ENCODE measurements at places on chromosomes 2 and 18. TPM values are rescaled to one million over a fixed set of nuclear protein-coding genes. Genes with fewer than 3 reads are reported as not detected.

DNA sequence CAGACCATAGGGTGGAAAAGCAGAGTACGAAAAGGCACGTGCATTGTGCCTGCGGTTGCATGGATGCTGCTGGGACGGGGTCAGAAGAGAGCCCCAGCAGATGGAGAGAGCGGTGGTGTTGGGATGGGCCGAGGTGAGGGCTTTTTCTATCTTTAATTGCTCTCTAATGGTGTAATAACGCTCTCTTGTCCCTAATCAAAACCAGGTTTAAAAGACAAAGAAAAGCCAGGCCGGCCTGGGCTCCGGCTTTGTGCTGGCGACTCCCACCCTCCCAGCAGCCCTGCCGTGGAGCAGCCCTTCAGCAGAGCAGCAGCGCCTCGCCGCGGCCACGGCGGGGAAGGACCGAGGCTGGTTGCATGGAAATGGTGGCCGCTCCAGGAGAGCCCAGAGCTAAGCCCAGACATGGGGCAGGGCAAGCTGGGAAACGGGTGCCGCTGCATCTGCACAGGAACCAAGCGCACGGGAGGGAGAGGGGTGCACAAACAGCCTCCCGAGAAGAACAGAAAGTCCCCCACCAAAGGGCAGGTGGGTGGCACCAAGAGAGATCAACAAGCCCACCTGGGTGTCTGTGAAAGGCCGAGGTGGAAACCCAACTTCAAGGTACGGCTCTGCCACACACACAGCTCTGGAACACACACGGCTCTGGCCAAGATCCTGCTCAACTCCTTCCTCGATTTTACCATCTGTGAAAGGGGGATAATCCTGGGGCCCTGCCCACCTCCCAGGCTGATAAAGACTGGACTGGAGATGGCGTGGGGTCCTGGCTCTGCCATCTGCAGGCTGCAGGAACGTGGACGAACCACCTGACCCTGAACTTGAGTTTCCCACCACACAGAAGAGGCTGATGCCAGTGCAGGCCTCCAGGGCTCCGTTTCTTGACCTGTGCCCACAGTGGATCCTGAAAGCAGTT is 15.0 kb downstream of the HS1BP3 start:
- DNase-seq, result no peak

DNA sequence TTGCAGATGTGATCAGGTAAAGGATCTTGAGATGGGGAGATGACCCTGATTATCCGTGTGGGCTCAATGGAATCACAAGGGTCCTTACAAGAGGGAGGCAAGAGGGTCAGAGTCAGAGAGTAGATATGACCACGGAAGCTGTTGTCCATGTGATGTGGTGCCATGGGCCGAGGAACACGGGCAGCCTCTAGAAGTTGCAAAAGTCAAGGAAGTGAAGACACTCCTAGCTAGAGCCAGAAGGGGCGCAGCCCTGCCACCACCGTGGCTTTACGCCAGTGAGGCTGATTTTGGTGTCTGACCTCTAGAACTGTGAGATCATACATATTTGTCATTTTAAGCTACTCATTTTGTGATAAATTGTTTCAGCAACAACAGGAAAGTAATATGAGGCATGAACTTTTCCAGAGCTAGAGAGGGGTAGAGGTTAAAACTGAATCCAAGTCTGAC is 114.4 kb downstream of the CAPN13 start:
- no peak for DNase-seq

Gene CKAP2L
- total RNA-seq, result 0.57 TPM

GRCh38 chr2:13696601-13697000 is 935.9 kb upstream of the LRATD1 start:
- no peak for DNase-seq

Gene OSBPL6
- total RNA-seq, result 0.11 TPM

DNA sequence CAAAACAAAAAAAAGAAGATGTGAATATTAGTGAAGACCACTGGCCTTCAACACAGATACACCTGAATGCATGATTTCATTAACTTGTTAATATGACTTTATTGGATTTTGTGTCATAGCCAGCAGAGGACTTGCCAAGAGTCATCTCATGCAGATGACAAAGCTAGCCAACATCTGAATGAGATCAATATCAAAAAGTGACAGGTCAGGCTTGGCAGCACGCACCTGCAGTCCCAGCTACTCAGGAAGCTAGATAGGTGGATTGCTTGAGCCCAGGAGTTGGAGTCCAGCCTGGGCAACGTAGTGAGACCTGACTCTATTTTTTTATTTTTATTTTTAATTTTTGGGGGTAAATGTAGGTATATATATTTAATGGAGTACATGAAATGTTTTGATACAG is 54.5 kb upstream of the TGIF1 start:
- no peak for DNase-seq

DNA sequence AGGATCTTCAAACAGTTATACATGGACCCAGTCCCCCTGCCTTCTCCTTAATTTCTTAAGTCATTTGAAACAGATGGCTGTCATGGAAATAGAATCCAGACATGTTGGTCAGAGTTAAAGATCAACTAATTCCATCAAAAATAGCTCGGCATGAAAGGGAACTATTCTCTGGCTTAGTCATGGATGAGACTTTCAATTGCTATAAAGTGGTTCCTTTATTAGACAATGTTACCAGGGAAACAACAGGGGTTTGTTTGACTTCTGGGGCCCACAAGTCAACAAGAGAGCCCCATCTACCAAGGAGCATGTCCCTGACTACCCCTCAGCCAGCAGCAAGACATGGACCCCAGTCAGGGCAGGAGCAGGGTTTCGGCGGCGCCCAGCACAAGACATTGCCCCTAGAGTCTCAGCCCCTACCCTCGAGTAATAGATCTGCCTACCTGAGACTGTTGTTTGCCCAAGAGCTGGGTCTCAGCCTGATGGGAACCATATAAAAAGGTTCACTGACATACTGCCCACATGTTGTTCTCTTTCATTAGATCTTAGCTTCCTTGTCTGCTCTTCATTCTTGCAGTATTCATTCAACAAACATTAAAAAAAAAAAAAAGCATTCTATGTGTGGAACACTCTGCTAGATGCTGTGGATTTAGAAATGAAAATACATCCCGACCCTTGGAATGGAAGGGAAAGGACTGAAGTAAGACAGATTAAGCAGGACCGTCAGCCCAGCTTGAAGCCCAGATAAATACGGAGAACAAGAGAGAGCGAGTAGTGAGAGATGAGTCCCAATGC is 4.6 kb downstream of the TTR start:
- DNase-seq, result no peak

DNA sequence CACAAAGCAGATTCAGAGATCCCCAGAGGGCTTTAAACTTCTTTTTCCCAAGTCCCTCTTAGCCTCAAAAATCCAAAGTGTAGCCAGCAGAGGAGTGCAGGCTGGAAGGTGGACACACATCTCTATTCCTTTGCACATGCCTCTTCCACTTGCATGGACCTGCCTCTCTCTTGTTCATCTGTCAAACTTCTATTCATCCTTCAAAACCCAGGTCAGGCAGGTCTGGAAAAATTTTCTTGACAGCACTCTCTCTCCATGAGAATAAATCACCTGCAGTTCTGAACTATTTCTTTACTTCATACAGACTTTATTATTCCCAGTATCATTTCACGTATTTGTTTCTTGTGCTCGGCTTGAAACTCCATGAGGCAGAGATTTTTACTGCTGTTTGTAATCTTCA is 127.5 kb downstream of the SS18 start:
- DNase-seq, result no peak

DNA sequence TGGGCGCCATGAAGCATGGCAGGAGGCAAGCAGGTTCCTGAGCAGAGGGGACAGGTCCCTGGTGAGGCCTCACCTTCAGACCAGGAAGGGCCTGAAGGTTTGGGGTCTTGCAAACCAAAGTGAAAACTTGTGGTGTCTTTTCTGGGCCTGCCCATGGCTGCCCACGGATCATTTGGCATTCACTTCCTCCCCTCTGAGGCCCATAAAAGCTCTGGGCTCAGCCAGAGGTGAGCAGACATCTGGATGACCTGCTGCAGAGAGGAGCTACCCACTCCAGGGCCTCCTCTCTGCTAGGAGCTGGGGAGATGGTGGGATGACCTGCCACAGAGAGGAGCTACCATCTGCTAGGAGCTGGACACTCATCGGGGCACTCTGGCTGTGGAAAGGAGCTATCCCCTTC is 112.9 kb upstream of the TMEM18 start:
- DNase-seq, result no peak

Gene SERPINB5
- not detected for total RNA-seq

DNA sequence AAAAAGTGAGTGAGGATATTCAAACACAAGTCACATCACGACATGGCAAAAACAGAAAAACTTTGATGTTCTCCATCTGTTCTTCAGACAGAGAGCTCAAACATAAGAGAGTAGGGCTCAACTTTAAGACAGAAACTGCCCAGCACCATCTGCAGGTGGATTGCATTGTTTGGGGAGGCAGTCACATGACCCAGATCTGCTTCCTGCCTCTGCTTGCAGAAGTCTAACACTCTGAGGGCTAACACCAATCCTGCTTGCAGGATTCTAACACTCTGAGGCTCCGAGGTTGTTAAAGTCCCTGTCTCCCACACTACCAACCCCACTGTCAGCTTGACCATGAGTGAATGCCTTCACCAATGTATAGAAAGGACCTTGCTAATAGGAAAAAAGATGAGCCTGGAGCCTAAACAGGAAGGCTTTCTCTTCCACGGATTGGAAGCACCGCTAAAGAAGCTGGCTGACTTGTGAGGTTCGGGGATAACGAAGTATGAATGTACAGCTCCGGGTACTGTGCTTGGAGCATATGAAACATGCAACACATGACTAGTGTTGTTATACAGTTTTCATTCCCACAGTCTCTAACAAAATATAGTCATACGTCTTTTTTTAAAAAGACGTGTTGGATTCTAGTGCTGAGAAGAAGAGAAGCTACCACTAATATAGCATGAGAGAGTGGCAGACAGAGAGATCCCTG is 176.6 kb upstream of the CREB1 start:
- no peak for DNase-seq

DNA sequence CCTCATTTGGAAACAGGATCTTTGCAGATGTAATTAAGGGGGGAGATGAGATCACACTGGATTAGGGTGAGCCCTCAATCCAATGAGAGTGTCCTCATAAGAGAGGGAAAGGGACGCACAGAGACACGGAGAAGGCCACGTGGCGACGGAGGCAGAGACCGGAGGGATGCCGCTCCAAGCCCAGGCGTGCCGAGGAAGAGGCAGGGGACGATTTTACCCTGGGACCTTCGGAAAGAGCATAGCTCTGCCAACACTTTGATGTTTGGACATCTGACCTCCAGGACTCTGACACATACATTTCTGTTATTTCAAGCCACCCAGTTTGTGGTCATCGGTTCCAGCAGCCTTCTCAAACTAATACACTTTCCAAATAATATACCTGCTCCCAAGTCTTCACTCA is 84.4 kb upstream of the ZCCHC2 start:
- no peak for DNase-seq

- no peak for DNase-seq
Observed at GRCh38 chr2:19158896-19159295, 199.5 kb downstream of the OSR1 start.

Gene GAREM2
- 2.5 TPM for total RNA-seq

Gene INPP5D
- total RNA-seq, result 121 TPM

DNA sequence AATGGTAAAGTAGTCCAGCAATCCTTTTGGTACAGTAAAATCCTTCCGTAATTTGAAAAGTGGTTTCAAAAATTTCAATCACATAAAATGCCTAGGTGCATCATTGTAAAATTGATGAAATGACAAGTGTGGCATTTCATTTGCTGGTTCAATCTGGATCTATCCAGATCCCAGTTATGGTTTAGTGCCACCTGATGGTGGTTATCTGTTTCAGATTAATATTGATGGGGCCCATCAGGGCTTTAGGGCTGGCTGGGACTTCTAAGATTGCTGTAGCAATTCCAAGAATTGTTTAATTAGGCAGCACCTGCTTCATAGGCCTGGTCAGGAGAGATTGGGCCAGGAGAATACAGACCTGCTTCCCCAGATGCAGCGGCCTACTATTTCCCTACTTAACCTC is 55.5 kb upstream of the PIK3C3 start:
- no peak for DNase-seq
